ENCODE measurements at places on chromosomes 11 and 22. TPM values are rescaled to one million over a fixed set of nuclear protein-coding genes. Genes with fewer than 3 reads are reported as not detected.

Gene RIMBP3C
- not detected for polyA plus RNA-seq

Gene OR9I1
- not detected for polyA plus RNA-seq

Gene PRG3
- not detected for polyA plus RNA-seq

Gene RASD2
- 20.6 TPM for polyA plus RNA-seq

Gene MFRP
- not detected for polyA plus RNA-seq

Gene ANO9
- polyA plus RNA-seq, result 6.5 TPM

DNA sequence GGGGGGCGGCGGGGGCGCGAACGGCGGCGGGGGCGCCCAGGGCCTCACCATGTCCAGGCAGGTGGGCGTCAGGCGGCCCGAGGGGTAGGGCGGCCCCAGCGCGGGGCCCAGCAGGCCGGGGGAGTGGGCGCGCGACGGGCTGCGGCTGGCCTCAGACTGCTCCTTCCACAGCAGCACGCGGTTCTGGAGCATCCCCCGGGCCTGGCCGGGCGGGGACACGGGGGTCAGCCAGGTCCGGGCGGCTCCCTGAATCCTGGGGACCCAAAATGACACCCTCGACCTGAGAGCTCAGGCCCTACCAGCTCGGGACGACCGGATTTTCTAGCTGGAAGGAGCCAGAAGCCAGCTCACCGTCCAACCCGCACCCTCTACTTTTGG lies 5.5 kb upstream of the SLC16A8 start:
- no peak for DNase-seq

- no peak for DNase-seq
Measured at GRCh38 chr11:1922481-1923081, 3.1 kb downstream of the TNNT3 start.

GRCh38 chr22:27761000-27761399 lies 40.6 kb downstream of the MN1 start:
- DNase-seq, result no peak

- no peak for DNase-seq
Measured at GRCh38 chr11:105741488-105742020, 131.7 kb downstream of the GRIA4 start.
